Inflammatory macrophage treated with lipopolysaccharide for 4 hours (primary cell): ENCODE measurements at places on chromosomes 11 and 22.

DNA sequence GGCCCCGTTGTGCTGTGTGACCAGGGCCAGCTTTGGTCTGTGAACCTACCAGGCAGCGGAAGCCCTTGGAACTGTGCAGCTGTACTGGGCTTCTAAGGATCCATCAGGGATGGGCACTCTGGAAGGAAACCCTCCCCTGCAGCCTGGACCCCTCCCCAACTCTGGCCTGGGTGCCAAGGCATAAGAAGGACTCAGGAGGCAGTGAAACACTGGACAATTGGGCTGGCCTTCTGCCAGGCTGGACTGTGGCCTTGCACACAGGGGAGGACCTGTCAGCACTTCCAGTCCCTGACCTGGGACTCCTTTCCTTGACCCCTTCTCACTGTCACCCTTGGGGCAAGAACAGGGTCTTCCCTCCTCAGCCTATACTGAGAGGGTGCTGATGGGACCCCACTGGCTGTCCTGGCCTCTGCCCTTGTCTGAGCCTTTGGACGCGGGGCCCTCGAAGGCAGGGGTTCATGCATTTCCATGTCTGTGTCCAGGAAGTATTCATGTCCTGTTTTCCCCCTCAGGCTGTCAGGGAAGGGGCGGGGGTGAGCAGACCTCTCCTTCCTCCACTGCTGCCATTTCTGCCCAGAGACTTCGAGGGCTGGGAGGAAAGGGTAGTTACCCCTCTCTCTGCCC is 39.6 kb downstream of the PDE2A start:
- no peak for DNase-seq

GRCh38 chr11:8341996-8342395 is 78.3 kb upstream of the LMO1 start:
- DNase-seq = no peak

- peak; percentile 40 for DNase-seq
Measured at GRCh38 chr22:24067587-24068376, 56.7 kb downstream of the CABIN1 start.

GRCh38 chr22:25125693-25126357 is 73.8 kb upstream of the CRYBB3 start:
- DNase-seq = no peak

DNA sequence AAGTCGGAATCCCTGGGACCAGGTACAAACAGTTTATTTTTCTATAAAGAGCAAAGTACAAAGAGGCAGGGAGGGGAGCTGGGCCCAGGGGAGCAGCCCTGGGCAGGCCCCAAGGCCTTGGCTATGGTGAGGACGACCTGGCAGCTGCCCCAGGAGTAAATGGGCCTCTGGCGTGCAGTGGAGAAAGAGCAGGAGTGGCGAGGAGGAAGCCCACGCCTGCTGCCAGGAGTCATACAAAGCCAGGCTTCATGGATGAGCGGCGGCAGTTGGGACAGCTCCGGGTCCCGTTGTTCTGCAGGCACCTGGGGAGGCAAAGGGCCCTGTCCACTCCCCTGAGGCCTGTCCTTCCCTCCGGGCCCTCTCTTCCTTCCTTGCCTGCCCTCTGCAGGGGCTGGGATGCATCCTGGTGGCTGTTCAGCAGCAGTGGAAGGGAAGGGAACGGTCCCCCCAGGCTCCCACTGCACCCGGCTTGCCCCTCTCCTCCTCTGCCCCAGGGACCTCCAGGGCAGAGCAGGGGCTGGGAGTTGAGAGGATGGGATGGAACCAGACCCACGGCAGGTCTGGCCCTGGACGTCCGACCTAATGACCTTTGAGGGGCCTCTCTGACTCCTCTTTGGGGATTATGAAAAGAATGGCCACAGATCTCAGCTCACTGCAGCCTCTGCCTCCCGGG is 11.1 kb downstream of the RAPSN start:
- no peak for DNase-seq

GRCh38 chr11:100774859-100775258 is 87.8 kb downstream of the ARHGAP42 start:
- DNase-seq = no peak

GRCh38 chr22:11629661-11630385 is 3898.2 kb upstream of the OR11H1 start:
- DNase-seq = no peak

- DNase-seq = no peak
Measured at GRCh38 chr11:2777871-2778629, 78.3 kb upstream of the KCNQ1OT1 start.

GRCh38 chr11:75420224-75421034 is 12.6 kb downstream of the KLHL35 start:
- no peak for DNase-seq

- DNase-seq = peak; percentile 81
Measured at GRCh38 chr11:32829680-32830412, at the start of gene PRRG4. PRRG4 (plus strand) TSS chr11:32829927; CDS start chr11:32830530, 603 bp downstream.

GRCh38 chr11:75814363-75814676 is 690 bp upstream of the UVRAG start:
- DNase-seq = no peak

- DNase-seq = peak; percentile 43
Measured at GRCh38 chr11:57546869-57547475, 9.6 kb downstream of the SMTNL1 start.

GRCh38 chr11:30196400-30197206 is 34.2 kb upstream of the FSHB start:
- DNase-seq = peak; percentile 15

DNA sequence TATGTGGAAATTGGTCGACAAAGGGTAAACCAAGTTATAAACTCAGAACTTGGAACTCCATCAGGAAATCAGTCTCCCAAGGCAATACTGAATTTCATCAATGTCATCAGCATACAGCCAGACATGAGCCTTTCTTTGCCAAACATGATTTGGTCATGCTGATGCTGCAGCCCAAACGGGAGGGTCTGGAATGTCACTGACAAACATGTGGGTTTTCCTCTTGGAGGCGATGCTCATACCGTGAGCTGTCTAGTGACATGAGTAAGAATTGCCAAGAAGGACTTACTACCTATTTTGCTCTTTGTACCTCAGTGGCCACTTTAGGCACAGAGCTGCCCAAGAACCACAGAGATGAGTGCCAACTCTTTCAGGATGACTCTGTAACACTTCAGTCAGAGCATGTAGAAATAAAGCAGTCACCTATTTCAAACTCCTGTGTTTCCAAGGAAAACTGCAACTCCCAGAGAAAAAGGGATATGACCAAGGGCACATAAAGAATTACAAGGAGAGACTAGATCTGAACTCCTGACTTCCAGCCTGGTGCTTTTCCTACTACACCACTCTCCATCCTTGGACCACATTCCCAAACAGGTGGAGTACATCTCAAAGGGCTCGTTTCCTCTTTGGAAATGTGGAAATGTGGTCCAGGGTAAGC is 24.3 kb upstream of the MRGPRX2 start:
- DNase-seq = no peak

DNA sequence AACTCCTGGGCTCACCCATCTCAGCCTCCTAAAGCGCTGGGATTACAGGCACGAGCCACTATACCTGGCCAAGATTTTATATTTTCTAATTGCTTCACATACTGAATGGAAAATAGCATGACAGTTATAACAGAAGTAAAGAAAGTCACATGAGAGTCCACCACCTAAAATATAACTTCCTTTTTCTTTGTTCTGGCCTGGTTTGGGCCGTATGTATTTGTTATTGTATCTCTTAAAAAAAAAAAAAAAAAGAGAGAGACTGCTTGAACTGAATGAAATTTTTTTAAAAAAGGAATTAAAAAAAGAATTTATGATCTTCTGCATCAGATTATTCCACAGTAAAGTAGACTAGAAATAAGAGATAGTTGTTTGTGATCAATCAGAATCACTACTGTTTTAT is 86.0 kb upstream of the GRIK4 start:
- DNase-seq = no peak
